ENCODE measurements at places on chromosomes 13 and 19. TPM values are rescaled to one million over a fixed set of nuclear protein-coding genes. Genes with fewer than 3 reads are reported as not detected.

The SRRM5 gene
- 0.28 TPM for total RNA-seq

The CEACAM21 gene
- total RNA-seq: 5.6 TPM

The F10 gene
- total RNA-seq: 5.1 TPM

The CEBPA gene
- 7.1 TPM for total RNA-seq

The ZNF837 gene
- 5.0 TPM for total RNA-seq

The ZNF784 gene
- 9.8 TPM for total RNA-seq
